Endothelial cell of umbilical vein (primary cell): ENCODE measurements at places on chromosomes 1 and 21. TPM values are rescaled to one million over a fixed set of nuclear protein-coding genes. Genes with fewer than 3 reads are reported as not detected.

- no peak for DNase-seq
- no peaks in the 10 kb centered on the region for H3K4me1 ChIP-seq
- no peaks in the 10 kb centered on the region for H3K27me3 ChIP-seq
- no peaks in the 10 kb centered on the region for H3K36me3 ChIP-seq
These were observed 23.2 kb downstream of the MORN1 start for GRCh38 chr1:2368053-2368744.

DNA sequence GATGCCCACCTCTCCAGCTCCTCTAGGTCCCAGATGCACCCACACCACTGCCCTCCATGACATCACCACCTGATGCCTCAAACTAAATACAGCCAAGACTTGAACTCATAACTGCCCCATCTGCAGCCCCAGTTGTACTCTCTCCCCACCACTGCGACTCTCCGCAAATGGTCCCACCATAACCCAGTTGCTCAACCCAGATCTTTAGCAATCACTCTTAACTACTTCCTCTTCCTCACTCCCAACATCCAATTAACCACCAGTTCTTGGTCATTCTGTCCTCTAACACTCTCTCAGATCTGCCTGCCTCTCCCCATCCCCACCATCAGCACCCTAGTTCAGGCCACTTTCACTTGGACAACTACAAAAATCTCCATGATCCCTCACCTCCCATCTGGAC, 36.8 kb upstream of the PLA2G2C start:
- no peak overlapping the region for H3K4me3 ChIP-seq
- no peaks in the 10 kb centered on the region for H3K4me1 ChIP-seq
- H3K36me3 ChIP-seq = no peaks in the 10 kb centered on the region

GRCh38 chr1:35298464-35298863, 30.0 kb downstream of the ZMYM4 start:
- H3K27ac ChIP-seq = no peak overlapping the region
- H3K4me3 ChIP-seq = no peak overlapping the region
- no peaks in the 10 kb centered on the region for H3K4me1 ChIP-seq
- no peaks in the 10 kb centered on the region for H3K36me3 ChIP-seq

GRCh38 chr21:29810871-29811270, 128.9 kb downstream of the GRIK1 start:
- no peaks in the 10 kb centered on the region for H3K36me3 ChIP-seq
- H3K27ac ChIP-seq = no peak overlapping the region
- H3K4me1 ChIP-seq = no peaks in the 10 kb centered on the region
- H3K27me3 ChIP-seq = no peaks in the 10 kb centered on the region
- no peak for DNase-seq

- H3K36me3 ChIP-seq = no peaks in the 10 kb centered on the region
- peaks cover 2% of the 10 kb centered on the region for H3K27me3 ChIP-seq
- peak; percentile 80 for DNase-seq
These were observed 16.8 kb downstream of the GNG4 start for GRCh38 chr1:235632506-235633401.

DNA sequence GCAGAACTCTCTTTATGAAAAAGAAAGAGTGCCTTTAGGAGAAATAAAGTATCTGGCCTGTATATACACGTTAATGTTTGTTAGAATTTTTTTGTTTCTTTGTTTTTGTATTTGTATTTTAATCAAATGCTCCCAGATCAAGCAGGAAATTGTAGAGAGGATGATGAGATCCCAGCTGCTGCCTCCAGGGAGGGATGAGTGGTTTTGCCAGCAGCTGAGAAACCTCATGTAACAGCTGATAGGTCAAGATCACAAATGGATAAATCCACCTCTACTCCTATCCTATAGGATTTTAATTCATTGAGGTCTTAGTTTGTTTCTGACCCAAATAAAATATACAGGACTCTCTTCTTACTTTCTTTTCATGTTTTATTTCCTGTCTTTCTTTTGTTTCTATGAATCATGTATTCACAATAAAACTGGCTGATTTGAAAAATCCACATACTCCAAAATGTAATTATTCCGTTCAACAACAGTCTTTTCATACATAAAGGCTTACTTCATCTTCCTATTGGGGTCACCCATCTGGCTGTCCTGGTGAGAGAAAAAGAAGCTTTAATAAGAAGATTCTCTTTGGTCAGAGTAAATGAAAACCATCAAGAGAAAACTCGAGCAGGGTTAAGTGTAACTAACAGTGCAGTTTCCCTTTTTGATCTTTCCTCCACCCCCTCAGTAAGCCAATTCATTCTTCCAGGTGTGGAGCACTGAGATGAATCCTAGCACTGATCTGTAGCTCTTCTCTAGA, 129.3 kb upstream of the PLPPR5 start:
- H3K36me3 ChIP-seq = no peaks in the 10 kb centered on the region
- H3K4me1 ChIP-seq = no peaks in the 10 kb centered on the region
- H3K4me3 ChIP-seq = no peak overlapping the region

DNA sequence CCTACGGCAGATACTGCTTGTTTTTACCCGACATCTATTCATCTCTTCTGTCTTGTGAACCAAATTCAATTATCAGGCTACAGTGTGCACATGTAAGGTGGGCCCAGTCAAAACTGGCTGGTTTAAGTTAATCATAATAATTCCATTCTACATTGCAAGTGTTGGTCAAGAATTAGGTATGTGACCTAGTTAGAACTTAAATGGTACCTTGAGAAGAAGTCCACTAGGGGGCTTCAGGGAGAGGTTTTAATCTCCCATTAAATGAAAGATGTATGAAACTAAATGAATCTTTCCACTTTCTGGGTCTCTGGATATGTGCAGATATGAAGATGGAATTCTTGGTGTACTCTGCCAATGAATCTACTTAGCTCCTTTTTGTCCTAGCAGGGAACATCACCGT, 187.1 kb downstream of the CDC42BPA start:
- no peaks in the 10 kb centered on the region for H3K27me3 ChIP-seq
- peaks cover 23% of the 10 kb centered on the region for H3K4me1 ChIP-seq
- no peak overlapping the region for H3K27ac ChIP-seq
- no peak overlapping the region for H3K4me3 ChIP-seq
- peak; percentile 51 for DNase-seq

DNA sequence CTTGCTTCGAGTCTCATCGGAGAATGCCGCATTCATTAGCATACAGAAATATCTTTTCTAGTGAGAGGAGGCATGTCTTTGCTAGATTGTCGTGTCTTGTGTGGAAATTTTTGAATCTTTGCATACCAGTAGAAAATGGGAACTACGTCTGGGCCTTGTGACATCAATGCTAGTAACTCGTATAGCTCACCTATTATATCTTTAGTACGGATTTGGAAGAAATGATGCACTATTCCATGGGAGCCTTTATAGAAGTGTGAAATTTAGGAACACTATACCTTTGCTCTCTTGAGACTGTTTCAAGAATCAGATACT, 835 bp downstream of the UHMK1 start:
- peak overlapping the region; percentile 96 for H3K4me3 ChIP-seq
- peak overlapping the region; percentile 73 for H3K27ac ChIP-seq
- DNase-seq = peak; percentile 59
- H3K36me3 ChIP-seq = peaks cover 15% of the 10 kb centered on the region
- H3K4me1 ChIP-seq = peaks cover 14% of the 10 kb centered on the region

DNA sequence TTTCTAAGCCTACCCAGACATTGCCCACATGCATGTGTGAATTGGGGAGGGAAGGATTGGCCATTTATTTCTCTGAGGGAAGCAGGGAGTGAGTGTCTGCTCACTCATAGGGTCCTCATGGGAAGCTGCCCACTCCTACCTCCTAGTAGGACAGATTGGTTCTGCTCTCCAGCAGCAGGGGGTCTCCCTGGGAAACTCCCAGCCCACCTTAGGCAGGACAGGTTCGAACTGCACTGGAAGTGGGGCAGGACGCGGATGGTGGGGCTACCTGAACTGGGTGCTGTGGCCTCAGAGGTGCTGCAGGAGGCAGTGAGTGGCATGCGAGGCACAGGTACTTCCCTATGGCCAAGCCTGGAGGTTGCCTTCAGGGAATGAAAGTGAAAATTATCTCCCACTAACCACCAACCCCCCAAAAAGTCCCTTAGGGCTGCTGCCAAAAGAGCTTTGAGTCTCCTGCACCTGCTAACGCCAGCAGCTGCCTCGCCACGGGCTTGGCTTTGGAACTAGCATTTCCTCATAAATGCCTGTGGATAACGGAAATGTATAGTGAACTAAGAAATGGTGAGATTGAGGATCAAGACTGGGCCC, 157.0 kb upstream of the COA6 start:
- DNase-seq = no peak
- H3K27me3 ChIP-seq = peaks cover 26% of the 10 kb centered on the region
- no peak overlapping the region for H3K27ac ChIP-seq
- no peaks in the 10 kb centered on the region for H3K36me3 ChIP-seq
- H3K4me1 ChIP-seq = no peaks in the 10 kb centered on the region
- H3K4me3 ChIP-seq = no peak overlapping the region

DNA sequence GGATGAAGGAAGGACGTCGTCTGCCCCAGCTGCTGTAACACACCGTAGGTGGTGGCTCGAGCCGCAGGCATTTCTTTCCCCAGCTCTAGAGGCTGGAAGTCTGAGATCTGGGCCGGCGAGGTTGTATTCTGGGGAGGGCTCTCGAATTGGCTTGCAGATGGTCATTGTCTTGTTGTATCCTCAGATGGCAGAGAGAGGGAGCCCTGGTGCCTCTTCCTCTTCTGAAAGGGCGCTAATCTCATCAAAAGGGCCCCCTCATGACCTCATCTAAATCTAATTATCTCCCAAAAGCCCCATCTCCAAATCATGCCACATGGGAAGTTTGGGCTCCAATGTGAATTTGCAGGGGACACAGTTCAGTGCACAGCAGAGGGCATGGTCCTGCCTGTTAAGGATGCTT, 109.0 kb downstream of the SIK1 start:
- H3K27me3 ChIP-seq = no peaks in the 10 kb centered on the region
- no peak overlapping the region for H3K4me3 ChIP-seq
- no peak for DNase-seq
- H3K4me1 ChIP-seq = no peaks in the 10 kb centered on the region
- no peaks in the 10 kb centered on the region for H3K36me3 ChIP-seq
- no peak overlapping the region for H3K27ac ChIP-seq

DNA sequence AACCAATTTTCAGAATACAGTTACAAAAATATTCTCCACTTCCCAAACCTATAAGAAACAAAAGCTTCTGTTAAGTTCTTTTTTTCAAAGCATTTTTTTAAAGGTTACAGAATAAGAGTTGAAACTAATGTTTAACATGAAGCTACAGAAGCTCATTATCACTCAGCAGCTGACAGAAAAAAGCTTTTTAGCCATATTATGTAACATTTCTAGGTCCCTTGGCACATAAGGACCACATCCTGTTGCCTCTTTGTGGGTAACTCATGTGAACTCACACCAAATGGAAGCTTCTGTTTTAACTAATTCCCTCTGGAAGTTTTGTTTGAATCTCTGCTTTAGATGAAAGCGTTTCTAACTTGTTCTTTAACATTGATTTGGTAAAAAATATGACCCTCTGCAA, 242.5 kb upstream of the TMPRSS15 start:
- no peaks in the 10 kb centered on the region for H3K4me1 ChIP-seq
- no peak for DNase-seq
- no peaks in the 10 kb centered on the region for H3K27me3 ChIP-seq
- H3K36me3 ChIP-seq = no peaks in the 10 kb centered on the region
- no peak overlapping the region for H3K4me3 ChIP-seq

- H3K4me1 ChIP-seq = no peaks in the 10 kb centered on the region
- H3K4me3 ChIP-seq = no peak overlapping the region
- H3K27ac ChIP-seq = no peak overlapping the region
- DNase-seq = no peak
- no peaks in the 10 kb centered on the region for H3K36me3 ChIP-seq
- H3K27me3 ChIP-seq = no peaks in the 10 kb centered on the region
These were observed 27.0 kb downstream of the MFSD2A start for GRCh38 chr1:39981945-39982344.

GRCh38 chr1:228488818-228489674, 1.9 kb downstream of the RNF187 start:
- H3K4me1 ChIP-seq = no peaks in the 10 kb centered on the region
- no peak for DNase-seq
- H3K27me3 ChIP-seq = no peaks in the 10 kb centered on the region
- no peak overlapping the region for H3K4me3 ChIP-seq
- peaks cover 26% of the 10 kb centered on the region for H3K36me3 ChIP-seq

GRCh38 chr1:13784971-13785370, 85.0 kb downstream of the PRDM2 start:
- no peak for DNase-seq
- no peak overlapping the region for H3K4me3 ChIP-seq
- no peak overlapping the region for H3K27ac ChIP-seq
- H3K4me1 ChIP-seq = no peaks in the 10 kb centered on the region
- H3K36me3 ChIP-seq = peaks cover 6% of the 10 kb centered on the region

- no peaks in the 10 kb centered on the region for H3K27me3 ChIP-seq
- H3K4me1 ChIP-seq = no peaks in the 10 kb centered on the region
- no peak overlapping the region for H3K4me3 ChIP-seq
- no peak for DNase-seq
- H3K27ac ChIP-seq = no peak overlapping the region
- H3K36me3 ChIP-seq = no peaks in the 10 kb centered on the region
These were observed 378.1 kb upstream of the USP24 start for GRCh38 chr1:55593298-55593697.

GRCh38 chr1:227761621-227762230, 26.5 kb downstream of the SNAP47 start:
- no peak overlapping the region for H3K4me3 ChIP-seq
- H3K4me1 ChIP-seq = peaks cover 8% of the 10 kb centered on the region
- H3K27me3 ChIP-seq = no peaks in the 10 kb centered on the region

- H3K4me3 ChIP-seq = no peak overlapping the region
- H3K27me3 ChIP-seq = no peaks in the 10 kb centered on the region
- H3K36me3 ChIP-seq = no peaks in the 10 kb centered on the region
These were observed 554.8 kb upstream of the B3GALT2 start for GRCh38 chr1:193741228-193741627.

GRCh38 chr1:53050310-53050709, 11.7 kb upstream of the PODN start:
- peak overlapping the region; percentile 95 for H3K27ac ChIP-seq
- no peak for DNase-seq

DNA sequence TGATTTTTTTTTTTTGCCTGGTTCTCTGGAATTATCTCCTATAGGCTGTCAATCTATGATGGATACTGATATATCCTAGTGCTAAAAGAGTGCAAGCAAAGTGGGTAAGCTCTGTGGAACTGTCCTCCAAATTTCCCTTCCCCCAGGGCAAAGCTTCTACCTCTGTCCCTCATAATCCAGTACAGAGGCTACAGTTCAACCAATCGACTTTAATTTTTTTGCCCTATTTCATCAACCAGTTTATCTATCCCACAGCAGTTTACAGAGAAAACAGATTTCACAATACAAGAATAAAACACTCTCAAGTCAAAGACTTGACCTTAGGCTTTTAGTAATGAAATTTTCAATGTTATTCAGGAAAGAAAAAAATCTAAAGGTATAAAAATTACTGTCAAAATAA, 13.9 kb downstream of the PUM1 start:
- H3K27ac ChIP-seq = no peak overlapping the region
- H3K36me3 ChIP-seq = peaks cover 5% of the 10 kb centered on the region
- DNase-seq = no peak
- H3K27me3 ChIP-seq = no peaks in the 10 kb centered on the region
- no peaks in the 10 kb centered on the region for H3K4me1 ChIP-seq
- H3K4me3 ChIP-seq = no peak overlapping the region

GRCh38 chr21:21807598-21807903, 809.3 kb downstream of the NCAM2 start:
- H3K27me3 ChIP-seq = no peaks in the 10 kb centered on the region
- no peak for DNase-seq
- no peak overlapping the region for H3K4me3 ChIP-seq
- no peaks in the 10 kb centered on the region for H3K36me3 ChIP-seq
- no peak overlapping the region for H3K27ac ChIP-seq

S100A14 gene
- total RNA-seq = 0.35 TPM in 1 of 2 replicates, not detected in the other

OR2T35 gene
- not detected in 2 replicates for total RNA-seq

TAL1 gene
- total RNA-seq = 50.2 and 52.4 TPM in 2 replicates

C1orf105 gene
- total RNA-seq = not detected in 2 replicates

FTCD gene
- total RNA-seq = 1.2 and 1.5 TPM in 2 replicates

KLF17 gene
- not detected in 2 replicates for total RNA-seq

TNFAIP8L2 gene
- not detected in 2 replicates for total RNA-seq

LRRN2 gene
- total RNA-seq = not detected in 2 replicates

CACHD1 gene
- 8.7 and 9.3 TPM in 2 replicates for total RNA-seq
